ENCODE measurements at places on chromosomes 5 and 9. TPM values are rescaled to one million over a fixed set of nuclear protein-coding genes. Genes with fewer than 3 reads are reported as not detected.

Gene ARHGEF39
- total RNA-seq = 1.0 TPM

GRCh38 chr5:55680353-55680752, 31.8 kb downstream of the SLC38A9 start:
- no peak for DNase-seq

Gene SRD5A1
- 5.3 TPM for total RNA-seq

DNA sequence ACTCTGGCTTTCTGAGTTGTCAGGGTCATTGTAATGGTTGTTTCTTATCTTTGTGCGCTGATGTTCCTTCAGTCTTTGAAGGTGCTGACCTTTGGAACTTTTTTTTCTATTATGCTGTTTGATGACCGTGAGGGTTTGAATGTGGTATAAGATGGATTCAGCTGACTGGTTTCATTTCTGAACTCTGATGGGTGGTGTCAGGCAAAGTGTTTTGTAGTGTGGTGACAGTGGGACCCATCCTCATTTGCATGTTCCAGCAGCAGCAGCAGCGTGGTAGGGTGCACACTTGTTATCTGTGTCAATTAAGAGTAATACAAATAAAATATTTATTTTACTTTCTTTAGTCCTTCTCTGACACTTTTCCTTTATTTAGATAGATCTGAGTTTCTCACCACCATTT, 227.7 kb upstream of the PRR16 start:
- no peak for DNase-seq

Gene CMYA5
- total RNA-seq = under 0.01 TPM

Gene POU5F2
- 0.51 TPM for total RNA-seq

DNA sequence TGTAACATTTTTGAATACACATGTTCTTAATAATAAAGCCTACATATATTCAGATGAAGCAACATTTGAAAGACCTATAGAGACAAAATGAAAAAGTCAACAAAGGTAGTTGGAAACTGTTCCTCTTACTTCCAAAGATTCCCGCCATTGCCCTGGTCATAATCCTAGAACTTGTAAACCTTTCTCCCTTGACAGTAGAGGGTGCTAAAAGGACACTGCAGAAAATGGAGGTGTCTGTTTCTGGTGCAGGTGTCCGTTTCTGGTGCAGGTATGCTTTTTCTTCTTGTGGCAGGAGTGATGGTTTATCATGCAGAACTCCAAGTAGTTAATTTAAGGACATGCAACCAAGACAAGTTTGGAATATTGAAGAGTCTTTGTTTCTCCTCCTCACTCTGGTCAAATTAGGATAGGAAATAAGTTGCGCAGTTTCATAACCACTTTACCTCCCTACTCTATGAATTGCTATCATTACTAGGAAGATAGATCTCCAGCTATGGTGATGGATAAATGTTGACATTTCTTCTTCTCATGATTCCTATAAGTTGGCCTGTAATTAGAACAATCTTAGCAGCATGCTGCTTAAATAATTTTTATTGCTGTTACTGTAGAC, 56.0 kb upstream of the FAM174A start:
- DNase-seq = peak; percentile 41

DNA sequence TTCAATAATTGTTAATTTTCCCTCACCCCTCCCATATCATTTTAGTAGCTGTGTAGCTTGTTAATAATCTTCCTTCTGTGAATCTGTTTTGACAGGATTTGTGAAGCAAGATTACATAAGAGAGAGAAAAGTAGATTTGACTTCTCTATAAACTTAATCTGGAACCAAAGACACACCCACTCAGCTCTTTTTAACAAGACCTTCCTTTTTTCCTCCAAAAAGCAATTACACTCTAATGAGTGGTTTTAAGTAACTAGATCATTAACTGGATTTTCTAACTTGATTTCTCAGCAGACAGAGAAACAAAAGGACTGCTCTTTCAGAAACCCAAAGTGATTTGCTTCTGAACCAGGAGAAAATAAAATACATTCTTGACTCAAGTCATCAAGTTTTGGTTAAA, 21.9 kb downstream of the RFK start:
- DNase-seq = no peak

- no peak for DNase-seq
Observed at GRCh38 chr9:130467316-130467715, 22.6 kb downstream of the ASS1 start.
